ENCODE measurements at places on chromosomes 2 and 18.

DNA sequence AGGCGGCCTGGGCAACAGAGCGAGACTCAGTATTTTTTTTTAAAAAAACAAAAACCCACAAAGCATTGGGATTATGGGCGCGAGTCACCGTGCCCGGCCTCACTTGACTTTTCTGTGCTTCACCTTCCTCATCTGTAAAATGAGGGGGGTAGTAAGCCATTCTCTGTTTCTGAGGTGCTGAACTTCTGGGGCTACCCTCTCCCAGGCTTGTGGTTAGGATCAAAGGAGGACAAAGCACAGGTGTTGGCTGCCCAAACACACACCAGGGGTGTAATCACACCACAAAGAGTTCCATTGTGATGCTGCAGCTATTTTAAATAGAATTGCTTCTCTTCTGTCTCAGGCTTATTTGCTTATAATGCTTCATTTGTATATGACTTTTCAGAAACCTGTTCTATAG, 35.8 kb upstream of the INHBB start:
- no peak for DNase-seq

- no peak for DNase-seq
These were observed 21.4 kb downstream of the MGAT5 start for GRCh38 chr2:134275058-134275862.

DNA sequence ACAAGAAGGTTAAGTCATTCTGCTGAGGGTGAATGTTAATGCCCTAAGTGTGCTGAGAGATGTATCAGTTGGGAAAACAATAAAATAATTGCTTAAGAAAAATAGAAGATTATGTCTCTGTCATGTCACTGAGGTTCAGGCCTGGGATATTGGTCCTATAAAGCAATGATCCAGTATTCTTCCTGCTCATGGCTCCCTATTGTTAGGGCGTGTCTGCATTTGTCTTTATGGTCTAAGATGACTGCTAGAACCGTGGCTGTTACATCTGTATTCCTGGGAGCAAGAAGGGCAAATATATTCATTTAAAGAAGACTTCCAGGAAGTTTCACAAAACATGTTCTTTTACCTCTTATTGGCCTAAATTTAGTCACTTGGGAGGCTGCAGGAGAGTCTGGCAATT, 125.0 kb downstream of the KCNE4 start:
- no peak for DNase-seq

- no peak for DNase-seq
These were observed 103.9 kb upstream of the XIRP2 start for GRCh38 chr2:166784296-166784946.

DNA sequence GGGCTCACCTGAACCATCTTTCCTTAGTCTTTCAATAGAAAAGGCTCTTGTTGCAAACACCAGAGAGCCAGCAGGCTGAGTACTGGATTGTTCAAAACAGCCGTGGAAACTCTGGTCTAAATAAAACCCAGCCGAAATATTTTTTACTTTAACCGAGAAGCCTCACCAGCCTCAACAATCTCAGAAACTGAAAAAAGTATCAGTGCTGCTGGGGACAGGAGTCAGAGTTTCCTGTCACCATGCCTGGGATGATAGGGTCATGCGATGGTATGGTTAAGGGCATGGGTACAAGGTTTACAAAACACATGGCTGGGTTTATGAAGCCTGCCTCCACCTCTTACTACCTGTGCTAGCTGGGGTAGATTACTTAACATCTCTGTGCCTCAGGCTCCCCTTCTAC, 55.3 kb upstream of the FZD7 start:
- no peak for DNase-seq

DNA sequence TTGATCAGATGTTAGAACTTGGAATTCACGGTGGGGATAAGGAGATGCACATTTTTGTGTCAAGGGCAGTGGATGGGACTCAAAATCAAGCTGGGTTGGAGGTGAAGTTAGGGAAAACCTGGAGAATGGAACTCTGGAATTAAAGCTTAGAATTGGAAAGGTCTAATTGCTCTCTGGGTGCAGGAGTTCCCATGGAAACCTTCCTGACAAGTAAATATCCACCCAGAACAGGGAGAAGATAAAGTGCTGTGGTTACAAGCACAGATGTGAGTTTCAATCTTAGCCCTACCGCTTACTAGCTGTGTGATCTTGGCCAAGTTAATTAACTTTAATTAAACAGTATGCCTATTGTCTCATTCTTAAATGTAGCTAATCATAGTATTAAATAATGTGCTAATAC, 71.3 kb upstream of the TCF7L1 start:
- DNase-seq: no peak

DNA sequence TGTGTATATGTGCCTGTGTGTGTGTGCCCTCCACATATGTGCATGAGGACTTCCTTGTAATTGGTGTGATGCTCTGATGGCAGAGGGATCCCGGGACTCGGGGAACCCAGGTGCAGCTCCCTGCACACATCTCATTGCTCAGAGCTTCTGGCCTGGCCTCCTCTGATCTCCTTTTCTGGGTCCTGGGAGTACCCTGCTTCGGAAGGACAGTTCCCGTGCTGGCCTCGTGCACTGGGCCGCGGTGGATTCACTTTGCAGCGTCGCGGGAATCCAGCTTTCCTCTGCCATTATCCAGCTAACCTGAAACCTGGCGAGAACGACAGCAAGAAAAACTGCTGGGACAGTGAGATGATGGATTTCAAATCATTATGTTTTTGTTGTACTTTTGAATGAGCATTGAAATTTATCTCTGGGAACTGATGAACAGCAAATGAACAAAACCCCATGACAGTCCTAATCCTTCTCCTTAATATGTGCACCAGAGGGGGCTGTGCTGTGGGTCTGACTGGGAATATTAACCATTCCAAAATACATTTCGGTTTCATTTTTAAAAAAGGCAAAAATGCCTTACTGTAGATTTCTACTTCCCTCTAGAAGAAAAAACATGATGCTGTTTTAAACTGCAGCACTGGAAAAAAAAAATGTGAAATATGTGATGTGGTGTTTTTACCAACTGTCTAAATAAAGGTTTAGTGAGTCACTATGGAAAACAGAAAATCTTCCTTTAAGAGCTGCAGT, 78.2 kb downstream of the PTGR3 start:
- no peak for DNase-seq

DNA sequence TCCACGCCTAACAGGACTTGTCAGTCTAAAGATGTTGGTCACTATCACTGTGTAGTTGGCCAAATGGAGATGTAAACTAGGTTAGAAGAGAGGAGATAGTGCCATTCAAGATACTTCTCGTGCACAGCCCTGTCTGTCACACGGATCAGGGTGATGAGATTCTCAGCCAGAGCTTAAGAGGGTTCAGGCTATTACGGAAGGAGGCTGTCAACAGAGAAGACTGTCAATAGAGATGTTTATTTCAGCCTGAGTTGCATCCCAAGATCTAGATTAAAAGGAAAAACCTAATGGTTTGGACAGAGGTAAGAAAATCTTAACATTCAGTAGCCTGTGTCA, 83.4 kb downstream of the AAK1 start:
- DNase-seq: no peak

- DNase-seq: no peak
These were observed 101.2 kb downstream of the RAPGEF4 start for GRCh38 chr2:172836827-172837226.

- no peak for DNase-seq
These were observed 33.2 kb upstream of the YES1 start for GRCh38 chr18:845152-845819.

DNA sequence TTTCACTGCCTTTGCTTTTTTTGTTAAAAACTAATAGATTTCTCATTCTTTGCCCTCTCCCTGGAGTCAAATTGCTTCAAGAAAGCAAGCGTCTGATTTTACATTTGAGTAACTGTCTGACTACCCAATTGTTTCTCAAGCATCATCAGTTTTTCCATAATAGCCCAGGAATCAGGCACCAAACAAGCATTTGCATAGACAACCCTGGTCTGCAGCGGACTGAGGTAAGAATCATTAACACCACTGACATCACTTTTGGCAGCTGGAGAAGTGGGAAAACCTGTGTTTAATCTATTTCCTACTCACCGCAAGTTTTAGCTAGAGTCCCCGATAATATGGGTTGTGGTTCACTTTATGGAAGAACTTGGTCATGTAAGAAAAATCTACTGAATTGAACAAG, 55.7 kb downstream of the IRS1 start:
- DNase-seq: no peak

- no peak for DNase-seq
These were observed 481.9 kb upstream of the SPRED2 start for GRCh38 chr2:65914244-65914786.

DNA sequence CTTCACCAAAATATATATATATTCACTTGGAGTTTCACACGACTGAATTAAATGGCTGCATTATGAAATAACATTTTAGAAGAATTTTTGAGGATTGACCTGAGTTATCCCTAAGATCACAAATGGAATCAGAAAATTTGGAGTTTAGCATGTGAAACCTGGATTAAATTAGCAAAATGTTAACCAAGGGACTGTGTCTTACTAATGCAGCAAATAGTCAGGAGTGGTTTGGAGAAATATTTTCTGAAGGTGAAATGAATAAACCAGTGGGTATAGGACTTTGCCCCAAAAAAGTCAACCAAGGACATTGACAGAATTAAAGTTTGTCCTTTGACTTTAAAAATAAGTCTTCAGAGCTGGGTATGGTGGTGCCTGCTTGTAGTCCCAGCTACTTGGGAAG, 111.2 kb downstream of the PRPF40A start:
- DNase-seq: no peak

GRCh38 chr2:223000872-223001796, 50.9 kb upstream of the KCNE4 start:
- no peak for DNase-seq

DNA sequence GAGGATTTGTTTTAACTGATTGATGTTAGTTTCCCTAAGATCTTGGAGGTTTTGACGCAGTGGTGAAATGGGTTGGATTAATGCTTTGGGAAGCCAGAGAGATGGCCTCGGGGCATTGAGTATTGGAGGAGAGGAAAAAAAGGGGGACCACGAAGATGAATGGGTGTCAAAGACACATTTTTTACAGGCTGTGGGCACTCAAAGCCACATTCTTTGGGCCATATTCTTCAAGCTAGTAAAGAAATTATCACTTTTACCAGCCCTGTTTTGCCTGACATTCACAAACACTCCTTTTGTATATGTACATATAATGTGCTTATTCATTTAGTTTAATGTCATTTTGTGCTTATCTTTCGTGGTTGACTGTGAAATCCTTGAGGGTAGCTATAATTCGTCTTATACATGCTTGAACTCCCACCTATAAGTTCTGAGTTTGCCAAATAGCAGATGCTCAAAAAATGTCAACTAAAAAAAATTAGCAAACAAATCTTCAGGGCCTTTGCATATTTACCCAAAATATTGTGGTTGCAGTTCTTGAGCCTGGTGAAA, 146.3 kb downstream of the ARL6IP6 start:
- no peak for DNase-seq

DNA sequence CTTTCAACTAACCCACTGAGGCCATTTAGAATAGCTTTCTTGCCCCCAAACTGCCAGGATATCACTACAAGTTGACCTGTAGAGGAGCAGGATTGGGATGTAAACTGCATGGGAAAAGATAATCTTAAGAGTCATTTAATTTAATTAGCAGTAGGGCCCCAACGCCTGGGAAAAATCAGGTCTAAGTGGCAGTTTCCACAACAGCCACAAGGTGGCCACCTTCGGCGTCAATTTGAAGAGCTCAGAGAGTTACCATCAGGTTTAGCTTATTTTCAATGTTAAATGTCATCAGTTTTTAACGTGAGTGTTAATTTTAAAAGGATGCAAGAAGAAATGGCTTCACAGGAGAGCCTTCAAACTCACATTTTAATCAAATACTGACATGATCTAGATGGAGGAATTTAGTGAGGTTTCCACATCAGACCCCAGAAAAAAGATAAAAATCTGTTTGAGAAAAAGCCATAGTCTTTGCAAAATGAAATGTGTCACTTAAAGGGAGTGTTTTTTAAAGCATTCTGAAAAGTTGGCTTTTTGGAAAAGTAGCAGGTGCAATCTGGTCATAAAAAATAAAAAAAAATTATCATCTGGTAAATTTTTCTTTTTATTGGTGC, 77.3 kb upstream of the UPP2 start:
- peak; percentile 17 for DNase-seq

DNA sequence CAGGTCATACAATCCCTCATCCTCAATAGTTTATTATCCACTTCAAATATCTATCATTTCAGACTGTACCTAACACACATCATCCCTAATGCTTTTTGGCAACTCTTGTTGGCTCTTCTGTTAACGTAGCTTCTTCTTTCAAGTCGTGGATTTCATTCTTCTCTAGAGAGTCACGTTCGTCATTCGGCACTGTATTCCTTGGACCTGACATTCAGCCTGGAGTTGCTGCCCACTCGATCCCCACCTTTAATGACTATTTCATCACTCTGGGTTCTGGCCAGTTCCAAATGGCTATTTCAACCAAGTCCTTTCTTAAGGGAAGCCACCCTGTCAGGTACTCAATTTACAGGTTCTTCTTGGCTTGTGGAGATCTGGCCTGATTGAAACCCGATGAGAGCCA, 192.2 kb upstream of the RASGRP3 start:
- no peak for DNase-seq

DNA sequence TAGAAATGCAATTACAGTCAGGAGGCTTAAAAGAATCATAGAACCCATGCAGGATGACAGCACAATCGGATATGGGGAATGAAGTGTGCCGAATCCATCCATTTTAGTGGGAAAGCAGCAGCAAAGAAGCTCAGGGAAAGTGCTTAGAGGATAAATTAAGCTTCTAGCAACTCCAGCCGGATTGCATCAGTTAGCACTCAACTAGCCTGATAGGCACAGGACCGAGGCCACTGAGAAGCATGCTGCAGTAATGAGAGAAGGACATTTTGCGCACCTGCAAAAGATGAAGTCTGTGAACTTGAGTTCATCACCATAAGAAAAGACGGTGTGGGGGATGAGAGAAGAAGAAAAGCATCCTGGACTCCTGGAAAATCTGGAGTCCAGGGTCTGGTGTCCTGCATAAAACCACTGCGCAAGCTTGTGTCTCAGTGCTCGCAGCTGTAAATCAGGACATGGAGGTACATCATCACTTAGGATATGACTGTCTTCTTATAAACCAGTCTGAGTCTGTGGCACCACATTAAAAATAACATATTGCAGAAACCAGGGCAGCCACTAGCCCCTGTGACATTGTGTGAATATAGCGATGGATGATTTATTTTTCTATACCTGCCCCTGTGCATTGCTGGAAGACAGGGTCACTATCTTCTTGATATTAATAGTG, 665.5 kb upstream of the SOX11 start:
- DNase-seq: no peak

DNA sequence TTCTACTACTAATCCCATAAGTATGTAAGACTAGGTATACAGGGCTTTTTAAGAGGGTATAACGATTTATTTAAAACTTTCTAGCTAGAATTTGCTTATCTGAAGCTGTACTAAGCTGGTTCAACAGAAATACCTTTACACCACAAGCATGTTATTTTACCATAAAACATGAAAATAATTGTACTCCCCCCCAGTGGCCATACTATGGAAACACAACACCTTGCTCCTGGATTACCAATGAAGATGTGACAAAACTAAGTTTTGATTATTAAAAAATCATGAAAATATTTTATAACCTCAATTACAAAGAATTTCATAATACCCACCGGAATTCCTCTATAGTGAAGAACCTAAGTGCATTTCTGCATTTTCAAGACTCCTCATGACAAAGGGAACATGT, 27.3 kb downstream of the LPIN2 start:
- peak; percentile 67 for DNase-seq

GRCh38 chr2:126831234-126832005, 67.3 kb upstream of the TEX51 start:
- no peak for DNase-seq

Measured in central memory CD4-positive, alpha-beta T cell (primary cell).